Stimulated activated CD4-positive, alpha-beta T cell treated with anti-CD3 and anti-CD28 coated beads, Interleukin-1b, Interleukin-23, amount 100 ng/mL, for 4 hours (primary cell): ENCODE measurements at places on chromosomes 6 and 20.

DNA sequence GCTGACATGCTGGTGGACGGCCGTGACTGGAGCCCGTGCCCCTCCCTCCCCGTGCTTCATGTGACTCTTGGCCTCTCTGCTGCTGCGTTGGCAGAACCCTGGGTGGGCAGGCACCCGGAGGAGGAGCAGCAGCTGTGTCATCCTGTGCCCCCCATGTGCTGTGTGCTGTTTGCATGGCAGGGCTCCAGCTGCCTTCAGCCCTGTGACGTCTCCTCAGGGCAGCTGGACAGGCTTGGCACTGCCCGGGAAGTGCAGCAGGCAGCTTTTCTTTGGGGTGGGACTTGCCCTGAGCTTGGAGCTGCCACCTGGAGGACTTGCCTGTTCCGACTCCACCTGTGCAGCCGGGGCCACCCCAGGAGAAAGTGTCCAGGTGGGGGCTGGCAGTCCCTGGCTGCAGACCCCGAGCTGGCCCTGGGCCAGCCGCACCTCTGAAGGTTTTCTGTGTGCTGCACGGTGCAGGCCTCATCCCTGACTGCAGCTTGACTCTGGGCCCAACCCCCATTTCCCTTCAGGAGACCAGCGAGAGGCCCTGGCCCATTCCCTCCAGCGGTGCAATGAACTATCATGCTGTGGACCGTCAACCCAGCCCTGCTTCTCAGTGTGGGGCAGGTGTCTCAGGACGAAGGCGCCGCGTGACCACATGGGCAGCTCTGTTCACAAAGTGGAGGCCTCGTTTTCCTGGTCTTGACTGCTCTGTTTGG lies 8.1 kb downstream of the NPBWR2 start:
- no peak for DNase-seq

- DNase-seq = no peak
Observed at GRCh38 chr6:1849691-1850090, 240.0 kb downstream of the FOXC1 start.

- DNase-seq = no peak
Observed at GRCh38 chr6:157670466-157671186, 152.4 kb upstream of the SNX9 start.

DNA sequence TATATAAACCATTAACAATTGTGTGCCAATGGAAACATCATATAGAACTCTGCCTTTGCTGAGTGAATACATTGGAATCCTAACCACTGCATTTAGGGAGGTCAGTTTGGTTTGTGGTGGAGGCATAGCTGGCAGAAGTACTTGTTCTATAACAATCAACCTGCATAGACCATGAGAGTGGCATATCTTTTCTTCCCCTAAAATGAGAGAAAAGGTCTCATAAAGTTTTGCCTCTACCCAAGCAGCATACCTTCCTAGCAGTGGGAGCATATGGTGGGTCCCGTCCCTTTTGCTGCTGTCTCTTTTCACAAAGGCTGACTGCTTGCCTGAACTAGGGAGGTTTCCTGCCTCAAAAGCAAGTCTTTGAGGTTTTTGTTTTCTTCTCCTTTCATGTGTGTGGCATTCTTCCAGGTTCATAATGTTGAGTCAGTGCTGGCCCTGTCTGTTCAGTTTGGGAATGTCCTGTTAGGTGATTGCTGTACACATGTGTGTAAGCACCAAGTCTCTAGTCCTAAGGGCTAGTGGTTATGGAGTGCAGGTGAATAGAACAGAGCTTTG lies 61.2 kb upstream of the SUPT3H start:
- DNase-seq = no peak

- no peak for DNase-seq
Observed at GRCh38 chr6:158033751-158034702, 52.4 kb downstream of the SYNJ2 start.

- DNase-seq = no peak
Observed at GRCh38 chr6:112155886-112156285, 68.5 kb downstream of the FAM229B start.

GRCh38 chr6:30795549-30796293 lies 51.4 kb upstream of the IER3 start:
- no peak for DNase-seq

DNA sequence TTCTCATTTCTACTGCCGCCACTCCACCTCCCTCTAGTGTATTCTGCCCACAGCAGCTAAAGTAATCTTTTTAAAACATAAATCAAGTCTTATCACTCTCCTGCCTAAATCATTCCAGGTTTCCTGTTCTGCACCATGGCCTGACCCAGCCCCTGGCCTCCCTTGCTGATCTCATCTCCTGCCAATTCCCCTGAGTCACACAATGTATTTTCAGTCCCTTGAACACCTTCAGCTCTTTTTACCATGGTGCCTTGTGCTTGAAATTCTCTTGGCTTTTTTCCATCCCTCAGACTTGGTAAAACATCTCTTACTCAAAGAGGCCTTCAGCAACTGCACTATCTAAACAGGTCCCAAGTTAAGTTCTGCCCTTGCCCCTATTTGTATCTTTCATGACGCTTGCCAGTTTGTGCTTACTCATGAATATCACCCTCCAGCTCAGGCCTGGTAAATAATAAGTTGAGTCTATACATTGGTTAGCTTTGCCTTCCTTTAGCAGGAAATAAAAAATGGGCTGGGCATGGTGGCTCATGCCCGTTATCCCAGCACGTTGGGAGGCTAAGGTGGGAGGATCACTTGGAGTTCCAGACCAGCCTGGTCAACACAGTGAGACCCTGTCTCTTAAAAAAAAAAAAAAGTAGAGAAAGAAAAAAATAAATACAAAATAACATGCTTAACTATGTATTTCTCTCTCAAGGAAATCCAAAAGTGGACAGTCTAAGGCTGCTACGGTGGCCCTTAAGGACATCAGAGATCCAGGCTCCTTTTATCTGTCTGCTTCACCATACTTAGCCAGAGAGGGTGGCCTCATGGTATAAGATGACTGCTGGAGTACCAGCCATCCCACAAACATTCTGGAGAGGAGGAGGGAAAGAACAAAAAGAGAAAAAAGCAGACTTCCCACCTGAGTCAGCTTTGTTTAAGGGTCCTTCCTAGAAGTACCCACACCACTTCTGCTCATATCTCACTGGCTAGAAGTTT lies 62.2 kb downstream of the ARFGEF2 start:
- DNase-seq = no peak

- no peak for DNase-seq
Observed at GRCh38 chr6:22149501-22150367, 147.1 kb downstream of the PRL start.

GRCh38 chr20:15333170-15333569 lies 995.8 kb upstream of the FLRT3 start:
- no peak for DNase-seq

DNA sequence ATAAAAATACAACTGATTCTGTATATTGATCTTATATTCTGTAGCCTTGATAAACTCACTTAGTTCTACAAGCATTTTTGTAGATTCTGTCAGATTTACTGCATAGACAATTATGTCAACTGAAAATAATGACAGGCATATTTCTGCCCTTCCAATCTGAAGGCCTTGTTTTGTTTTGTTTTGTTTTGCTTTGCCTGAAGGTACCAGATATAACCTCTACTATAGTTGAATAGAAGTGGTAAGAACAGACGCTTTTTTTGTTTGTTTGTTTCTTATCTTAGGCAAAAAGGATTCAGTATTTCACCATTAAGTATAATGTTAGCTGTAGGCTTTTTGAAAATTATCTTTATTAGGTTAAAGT lies 64.6 kb upstream of the RSPO3 start:
- no peak for DNase-seq

- DNase-seq = no peak
Observed at GRCh38 chr20:44218446-44218845, 7.9 kb upstream of the OSER1 start.

DNA sequence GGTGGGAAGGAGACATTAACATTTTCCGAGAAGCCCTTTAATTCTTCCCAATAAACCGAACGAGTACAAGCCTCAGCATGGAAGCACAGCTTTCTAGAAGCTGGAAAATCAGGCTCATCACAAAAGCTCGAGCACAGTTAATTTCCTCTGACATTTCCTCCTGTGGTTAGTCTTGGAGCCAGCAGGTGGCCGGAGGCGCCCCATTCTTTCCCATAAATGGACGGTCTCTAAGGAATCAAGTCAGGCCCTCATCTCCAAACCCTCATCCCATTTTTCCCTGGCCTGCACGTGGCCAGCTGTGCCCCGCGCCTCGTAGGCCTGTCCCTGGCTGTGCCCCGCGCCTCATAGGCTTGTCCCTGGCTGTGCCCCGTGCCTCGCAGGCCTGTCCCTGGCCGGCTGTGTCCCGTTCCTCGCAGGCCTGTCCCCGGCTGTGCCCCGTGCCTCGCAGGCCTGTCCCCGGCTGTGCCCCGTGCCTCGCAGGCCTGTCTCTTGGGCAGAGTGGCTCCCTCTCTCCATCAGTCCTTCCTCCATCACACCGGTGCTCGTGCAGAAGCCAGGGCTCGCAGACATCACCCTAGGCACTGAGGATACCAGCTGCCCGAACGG lies 19.7 kb upstream of the NTSR1 start:
- DNase-seq = no peak

- DNase-seq = no peak
Observed at GRCh38 chr6:146161664-146162063, 132.8 kb downstream of the GRM1 start.

DNA sequence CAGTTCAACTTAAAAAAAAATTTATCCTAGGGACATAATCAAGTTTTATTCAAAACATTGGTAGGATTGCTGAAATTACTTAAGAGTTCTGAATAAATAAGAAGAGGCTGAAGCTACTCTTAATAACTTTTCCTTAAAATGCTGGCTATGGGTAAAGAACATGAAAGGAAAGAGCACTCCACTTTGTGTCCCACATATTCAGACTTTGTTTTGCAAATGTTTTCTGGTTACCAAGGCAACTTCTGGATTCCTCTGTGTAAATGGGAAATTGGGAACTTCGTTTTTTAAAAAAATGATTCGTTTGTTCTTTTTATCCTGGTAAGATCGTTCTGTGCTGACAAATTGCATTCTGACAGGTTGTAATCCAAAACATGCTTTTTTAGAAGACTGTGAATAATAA lies 115.0 kb downstream of the KIF6 start:
- DNase-seq = no peak

- no peak for DNase-seq
Observed at GRCh38 chr6:30557683-30557981, 537 bp downstream of the PRR3 start.

DNA sequence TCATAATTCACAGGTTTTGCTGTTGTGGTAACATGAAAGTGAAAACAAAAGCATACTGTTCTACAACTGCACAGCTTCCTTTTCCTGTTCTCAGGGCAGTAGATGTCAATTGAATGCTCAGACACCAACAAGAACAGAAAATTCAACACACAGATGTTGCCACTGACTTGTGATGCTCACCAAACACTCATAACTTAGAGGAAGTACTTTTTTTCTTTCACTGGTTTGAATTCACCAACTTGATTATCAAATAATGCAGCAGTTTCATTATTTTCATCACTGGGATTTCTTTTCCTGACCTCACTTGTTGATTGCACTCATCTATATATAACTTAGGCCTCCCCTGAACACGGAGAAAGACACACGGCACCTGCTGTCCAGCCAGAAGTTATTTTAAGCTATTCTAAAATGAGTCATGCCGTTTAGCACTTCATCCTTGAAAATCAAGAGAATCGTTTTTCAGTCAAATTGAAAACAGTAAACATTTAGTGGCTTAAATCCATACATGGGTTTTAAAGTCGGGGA lies 949 bp downstream of the TXLNB start:
- no peak for DNase-seq

GRCh38 chr6:34981951-34982350 lies 92.9 kb downstream of the ANKS1A start:
- no peak for DNase-seq

- no peak for DNase-seq
Observed at GRCh38 chr6:100078509-100078908, 84.5 kb upstream of the MCHR2 start.

DNA sequence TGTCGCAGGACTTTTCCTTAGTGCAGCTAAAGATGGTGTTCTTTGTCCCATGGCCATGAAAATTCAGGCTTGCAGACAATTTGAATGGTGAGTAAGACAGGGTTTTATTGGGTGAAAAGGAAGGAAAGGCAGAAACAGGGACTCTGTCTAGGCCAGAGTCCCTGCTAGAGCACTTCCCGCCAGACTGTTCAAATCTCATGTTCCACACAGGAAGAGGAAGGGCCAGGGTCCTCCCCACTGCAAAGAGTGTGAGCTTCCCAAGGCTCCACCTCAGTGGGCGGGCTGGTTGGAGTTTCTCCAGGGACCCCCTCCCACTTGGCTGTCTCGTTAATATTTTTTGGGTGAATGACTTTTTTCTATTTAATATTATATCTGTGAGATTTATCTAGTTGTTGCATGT lies 29.0 kb downstream of the COL19A1 start:
- no peak for DNase-seq

DNA sequence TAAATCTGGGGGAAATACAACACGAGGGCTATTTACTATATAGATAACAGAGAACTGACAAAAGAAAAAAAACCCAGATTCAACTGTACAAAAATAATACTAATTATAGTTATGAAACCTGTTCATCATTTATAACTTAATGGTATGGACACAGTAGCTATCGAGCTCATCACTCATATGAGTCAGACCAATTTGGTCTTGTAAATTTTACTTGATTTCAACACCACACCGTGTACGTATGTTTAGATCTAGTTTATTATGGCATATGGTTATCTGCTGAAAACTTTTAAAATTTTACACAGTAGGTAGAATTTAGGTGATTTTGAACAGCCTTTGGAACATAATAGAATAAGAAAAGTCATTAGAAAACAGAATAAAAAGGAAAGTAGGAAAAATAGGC lies 5.5 kb downstream of the MYLK4 start:
- no peak for DNase-seq
